Caudate nucleus (tissue), 63 donors: ENCODE measurements at places on chromosomes 4 and X.

DNA sequence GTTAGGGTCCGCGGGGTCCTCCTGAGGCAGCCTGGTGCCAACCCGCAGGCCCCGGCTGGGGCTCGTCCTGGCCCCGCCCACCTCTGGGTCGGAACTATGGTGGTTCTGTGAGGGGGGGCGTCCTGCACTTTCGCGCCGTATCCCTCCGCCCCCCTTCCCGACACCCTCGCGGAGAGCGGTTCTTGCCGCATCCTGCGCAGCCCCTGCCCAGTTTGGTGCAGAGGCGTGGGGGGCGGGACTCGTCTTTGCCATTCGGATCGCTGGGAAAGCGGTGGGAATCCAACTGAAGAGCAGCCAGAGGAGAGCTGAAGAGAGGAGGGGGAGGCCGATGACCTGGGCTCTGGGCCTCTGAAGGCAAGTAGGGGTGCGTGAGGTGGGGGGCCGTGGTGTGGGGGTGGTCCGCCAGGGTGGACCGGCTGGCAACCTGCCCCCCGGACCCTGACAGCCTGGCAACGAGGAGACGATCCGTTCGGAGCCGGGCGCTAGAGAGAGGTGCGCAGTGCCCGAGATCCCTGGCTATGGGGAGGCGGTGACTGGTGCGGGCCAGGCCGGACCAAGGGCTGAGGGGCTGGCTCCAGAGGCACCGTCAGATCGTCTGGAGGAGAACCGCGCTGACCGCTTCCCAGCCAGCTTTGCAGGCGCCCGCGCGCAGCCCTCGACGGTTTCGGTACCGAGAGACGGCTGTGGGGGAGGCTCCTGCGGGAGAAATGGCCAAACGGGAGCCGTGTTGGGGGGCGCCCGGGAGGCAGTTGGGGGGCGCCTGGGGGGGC lies at the start of gene GPRASP1:
Gene GPRASP1, plus strand, starts transcription at position 242 of the 770 bp plus-strand sequence. CDS start 2,431 bp downstream, outside the sequence.
- peak; percentile 15 for DNase-seq

DNA sequence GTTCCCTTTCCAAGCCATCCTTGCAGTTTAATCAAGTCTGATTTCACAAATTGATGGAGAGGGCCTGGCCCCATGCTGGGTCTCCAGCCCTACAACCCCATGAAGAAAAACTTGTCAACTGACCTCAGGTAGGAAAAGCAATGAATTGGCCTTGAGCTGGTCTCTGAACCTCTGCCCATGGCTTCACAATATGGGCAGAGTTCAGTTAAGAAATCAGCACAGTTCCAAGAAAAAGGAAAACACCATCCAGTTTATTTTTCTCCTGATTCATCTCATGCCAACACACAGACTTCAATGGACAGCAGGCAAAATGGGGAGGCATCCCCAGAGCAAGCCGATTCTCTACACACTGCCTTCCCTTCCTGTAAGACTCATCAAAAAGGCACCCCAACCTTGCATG lies 3.3 kb downstream of the RIPPLY1 start:
- no peak for DNase-seq

DNA sequence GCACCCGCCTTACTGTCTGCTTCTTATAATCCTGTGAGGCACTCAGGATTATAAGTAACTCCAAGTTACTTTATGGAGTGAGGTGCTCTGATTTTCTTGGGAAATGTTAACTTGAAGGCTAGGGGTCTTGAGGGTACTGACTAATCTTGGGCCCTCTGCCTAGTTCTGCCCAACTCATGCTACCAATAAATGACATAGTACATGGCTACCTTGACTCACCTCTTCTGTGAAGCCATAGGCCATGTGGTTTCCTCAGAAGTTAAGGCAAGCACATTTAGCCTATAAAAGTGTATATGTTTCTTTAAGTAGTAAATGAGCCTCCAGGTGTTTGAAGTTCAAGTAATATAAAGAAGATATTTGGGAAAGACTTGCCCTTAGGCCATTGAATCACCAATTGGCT lies 99.8 kb upstream of the CASK start:
- DNase-seq: no peak

DNA sequence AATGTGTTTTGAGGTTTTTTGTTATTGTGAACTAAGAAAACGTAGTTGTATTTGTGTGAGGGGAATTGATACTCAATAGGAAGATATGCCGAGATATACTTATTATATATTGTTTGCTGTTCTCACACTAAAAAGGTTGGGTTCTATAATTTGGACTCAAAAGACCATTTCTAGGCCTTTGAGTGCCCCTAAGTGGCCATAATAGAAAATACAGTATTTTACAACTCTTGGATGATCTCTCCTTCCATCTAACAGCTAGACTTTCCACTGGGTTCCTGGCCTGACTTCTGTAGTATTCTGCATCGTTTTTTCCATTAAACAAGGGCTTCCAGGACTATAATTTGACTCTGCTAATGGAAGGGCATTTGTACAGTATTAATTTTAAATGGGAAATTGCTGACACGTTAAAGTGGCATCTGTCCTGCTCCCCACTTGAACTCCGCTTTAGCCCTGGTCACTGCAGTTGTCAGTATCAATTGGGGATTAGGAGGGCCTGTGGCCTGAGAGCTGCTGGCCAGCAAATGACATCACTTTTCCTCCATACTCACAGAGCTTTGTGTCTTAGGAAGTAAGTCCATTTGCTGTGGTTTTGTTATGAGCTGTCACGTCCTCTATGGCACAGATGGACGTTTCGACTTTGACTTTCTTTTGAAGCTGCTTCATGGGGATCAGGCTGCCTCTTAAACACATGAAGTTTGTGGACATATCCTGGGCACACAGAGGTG lies 176.9 kb downstream of the SLIT2 start:
- no peak for DNase-seq

DNA sequence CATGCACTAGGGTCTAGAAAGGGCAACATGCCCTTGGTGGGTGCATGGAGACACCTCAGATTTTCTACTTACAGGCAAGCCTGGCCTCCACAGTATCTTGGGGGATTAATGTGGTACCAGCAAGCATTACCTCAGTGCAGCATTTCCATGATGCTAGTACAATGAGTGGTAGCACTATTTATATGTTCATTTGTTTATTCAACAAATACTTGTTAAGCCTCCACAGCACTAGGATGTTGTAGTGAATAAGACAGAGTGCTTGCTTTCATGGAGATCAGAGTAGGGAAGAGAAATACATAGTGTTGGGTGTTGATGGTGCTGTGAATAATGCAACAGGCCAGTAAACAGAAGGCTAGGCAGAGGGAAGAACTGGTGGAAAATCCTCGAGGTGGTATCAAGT lies 133.4 kb downstream of the KLHL8 start:
- DNase-seq: no peak

- no peak for DNase-seq
Measured at GRCh38 chr4:159398236-159398638, 295.4 kb downstream of the RAPGEF2 start.

DNA sequence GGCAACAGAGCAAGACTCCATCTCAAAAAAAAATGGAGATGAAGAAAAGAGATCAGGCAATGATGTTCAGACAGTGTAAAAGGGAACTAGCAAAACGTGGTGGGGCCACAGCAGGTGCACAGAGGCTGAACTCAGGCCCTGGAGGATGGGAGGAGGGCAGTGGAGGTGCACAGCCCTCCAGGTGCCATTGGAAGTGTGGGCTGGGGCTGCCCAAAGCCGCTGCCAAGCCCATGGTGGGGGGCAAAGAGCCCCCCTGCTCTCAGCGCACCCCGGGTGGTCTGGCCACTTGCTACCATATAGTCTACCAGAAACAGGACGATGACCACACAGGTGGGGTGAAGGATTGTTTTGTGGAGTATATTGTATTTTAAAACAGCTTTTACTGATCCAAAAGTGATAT lies 7.1 kb downstream of the TMEM271 start:
- no peak for DNase-seq

DNA sequence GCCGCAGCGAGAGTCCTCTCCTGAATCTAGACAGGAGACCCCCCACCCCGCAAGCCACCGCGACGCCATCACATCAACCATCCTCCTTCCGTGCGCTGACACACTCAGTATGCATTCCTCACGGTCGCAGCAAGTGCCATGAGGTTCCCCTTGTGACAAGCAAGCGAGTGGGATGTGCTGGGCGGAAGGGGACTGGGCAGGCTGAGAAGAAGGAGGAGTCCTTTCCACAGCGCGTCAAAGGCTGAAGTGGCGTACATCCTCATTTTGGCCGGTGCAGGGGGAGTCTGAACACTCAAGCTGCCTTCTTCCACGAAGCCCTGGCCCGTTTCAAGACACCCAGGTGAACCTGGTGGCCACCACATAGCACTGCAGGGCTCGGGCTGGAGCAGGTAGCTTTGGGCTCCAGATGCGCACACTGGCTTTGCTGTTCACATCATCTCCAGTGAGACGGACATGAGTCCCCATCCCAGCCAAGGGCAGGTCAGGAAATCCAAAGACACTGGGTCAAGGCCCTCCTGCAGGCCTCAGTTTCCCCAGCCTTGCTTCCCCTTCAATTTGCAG lies 30.4 kb downstream of the CCNQ start:
- DNase-seq: no peak

DNA sequence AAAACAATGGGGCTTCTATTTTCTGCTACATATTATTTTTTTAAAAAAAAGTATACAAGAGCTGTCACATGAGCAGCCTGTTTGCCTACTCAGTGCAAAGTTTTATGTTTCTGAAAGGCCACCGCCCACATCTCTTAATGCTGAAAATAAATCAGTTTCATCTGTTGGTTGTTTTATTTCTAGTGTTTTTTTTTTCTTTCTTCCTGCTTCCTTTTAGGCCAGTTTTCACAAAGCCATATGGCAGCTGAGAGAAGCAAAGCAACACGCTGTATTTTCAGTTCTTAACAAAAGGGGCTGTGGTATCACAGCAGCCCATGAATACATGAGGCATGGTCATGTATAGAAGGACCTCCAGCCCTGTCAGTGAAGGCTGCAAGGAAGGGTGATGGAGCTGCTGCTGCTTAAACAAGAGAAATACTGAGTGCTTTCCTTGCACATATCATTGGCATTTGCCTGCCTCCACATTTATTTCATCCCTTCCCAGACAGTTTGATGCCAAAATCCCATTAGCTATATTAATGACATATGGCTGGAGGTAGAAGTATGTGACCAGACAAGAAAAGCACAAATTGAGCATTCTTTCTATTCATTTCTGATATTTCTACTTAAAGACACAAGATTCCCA lies 172.5 kb downstream of the PCDH18 start:
- no peak for DNase-seq

GRCh38 chr4:162644346-162644745 lies 480.5 kb upstream of the FSTL5 start:
- no peak for DNase-seq

GRCh38 chr4:42464550-42465094 lies 67.3 kb downstream of the SHISA3 start:
- no peak for DNase-seq

GRCh38 chr4:7187168-7187535 lies 5.2 kb upstream of the SORCS2 start:
- DNase-seq: no peak

DNA sequence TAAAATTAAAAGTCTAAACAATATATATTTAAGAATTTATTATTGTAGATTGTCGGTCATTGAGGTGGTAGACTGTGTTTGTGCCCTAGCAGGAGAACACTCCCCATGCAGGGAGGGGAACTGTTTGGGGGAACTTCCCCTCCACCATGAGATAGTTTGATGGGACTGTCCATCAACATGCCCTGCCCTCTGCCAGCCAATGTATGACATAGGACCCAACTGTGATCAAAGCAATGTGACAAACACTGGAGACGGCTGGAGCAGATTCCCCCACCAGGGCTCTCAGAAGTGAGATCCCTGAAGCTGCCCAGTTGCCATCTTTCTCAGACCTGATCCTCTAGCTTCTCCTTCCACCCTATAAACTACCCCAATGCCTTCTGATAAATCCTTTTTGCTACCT lies 44.9 kb downstream of the SH3KBP1 start:
- no peak for DNase-seq

DNA sequence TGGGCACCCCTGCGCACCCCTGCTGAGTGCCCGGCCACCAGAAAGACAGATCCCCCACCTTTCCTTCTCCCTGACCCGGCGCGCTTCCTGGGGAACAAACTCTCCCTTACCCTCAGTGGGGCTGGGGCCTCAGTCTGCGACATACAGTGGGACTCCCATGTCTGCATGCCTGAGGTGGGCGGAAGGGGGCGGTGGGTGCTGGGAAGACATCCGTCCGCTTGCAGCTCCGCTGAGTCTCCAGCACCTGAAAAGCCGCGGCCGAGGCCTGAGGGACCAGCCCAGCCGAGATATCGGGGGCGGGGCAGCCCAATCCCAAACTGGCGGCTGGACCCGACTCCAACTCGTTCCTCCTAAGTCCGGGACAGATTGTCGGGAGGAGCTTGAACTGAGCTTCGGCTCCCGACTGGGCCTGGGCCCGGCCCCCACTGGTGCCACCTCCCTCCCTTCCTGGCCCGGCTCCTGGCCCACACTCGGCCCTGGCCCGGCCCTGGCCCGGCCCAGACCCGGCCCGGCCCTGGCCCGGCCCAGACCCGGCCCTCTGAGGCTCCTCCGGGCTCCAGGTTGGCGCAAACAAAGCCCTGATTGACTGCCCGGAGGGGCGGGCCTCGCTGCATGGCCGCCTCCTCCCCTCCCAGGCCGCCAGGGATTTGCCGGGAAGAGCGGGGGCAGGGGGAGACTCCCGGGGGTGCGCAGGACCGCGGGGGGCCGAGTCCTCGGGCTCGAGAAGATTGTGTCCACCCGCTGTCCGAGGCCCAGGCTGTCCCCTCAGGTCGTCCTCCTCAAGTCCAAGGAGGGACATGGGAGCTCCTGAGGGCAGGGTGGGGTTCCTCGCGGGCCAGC lies 877 bp upstream of the SLC16A2 start:
- DNase-seq: peak; percentile 40

DNA sequence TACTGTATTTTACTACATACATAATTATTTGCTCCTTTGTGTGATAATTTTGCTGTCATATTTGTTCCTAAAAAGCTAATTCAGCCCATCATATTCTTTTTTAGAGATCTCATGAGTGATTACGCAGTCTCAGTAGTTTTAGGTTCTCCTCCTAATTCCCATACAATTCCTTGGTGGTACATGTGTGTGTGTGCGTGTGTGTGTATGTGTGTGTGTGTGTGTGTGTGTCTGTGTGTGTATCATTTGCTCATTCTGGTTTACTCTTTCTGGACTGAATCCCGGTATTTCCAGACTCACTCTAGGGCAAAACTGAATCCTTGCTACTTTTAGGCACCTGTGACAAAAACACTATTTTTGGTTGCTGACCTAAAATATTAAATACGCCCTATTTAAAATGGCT lies 34.9 kb downstream of the STK26 start:
- DNase-seq: no peak

DNA sequence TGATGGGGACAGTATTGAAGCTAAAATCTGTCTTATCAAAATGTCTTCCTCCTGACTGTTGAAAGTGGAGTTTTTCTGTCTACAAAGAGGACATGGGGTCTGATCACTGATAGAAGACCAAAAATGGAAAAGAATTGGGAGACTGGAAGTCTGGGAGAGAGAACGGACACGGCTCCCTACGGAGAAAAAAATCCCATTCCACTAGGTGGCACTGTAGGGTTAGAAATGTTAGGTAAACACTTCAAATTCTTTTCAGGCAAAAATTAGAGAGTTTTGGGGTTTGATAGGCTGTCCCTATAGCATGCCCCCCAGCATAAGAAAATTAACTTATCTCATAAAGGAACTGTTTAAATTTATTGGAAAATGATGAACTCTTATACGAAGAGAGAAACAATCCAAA lies 200.5 kb downstream of the FAM133A start:
- no peak for DNase-seq
